ENCODE measurements at places on chromosomes 2 and 18.

DNA sequence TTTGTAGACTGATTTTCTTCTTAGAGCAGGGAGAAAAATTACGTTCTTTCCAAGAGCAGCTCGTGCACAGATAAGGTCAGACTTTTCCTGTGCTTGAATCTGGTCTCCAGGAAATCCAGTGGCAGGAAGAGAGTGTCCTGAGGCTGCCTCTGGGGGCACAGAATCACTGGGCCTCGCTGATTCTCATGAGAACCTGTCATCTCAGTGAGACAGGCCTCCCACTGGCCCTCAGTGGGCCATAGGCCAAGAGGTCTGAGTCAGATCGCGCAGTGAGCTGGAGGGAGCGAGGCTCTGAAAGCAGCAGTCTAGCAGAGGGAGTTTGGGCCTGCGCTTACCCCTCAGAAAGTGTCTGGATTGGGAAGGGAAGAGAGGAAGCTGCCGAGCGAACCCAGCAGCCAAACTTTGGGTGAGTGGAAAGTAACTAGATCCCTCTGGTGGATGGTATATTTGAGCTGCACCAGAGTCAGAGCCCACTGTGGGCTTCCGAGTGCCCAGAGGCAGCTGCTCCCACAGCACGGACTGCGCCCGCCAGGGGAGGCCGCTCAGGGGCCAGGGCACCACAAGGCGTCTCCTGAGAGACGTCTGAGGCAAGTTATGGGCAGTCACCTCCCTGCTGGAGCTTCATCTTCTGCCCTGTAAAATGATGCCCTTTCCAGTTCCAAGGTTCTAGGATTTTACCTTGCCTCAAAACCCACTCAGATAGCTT, 8.2 kb downstream of the GDF7 start:
- DNase-seq = peak; percentile 9

- no peak for DNase-seq
These were observed 115.2 kb downstream of the TPO start for GRCh38 chr2:1528273-1529064.

DNA sequence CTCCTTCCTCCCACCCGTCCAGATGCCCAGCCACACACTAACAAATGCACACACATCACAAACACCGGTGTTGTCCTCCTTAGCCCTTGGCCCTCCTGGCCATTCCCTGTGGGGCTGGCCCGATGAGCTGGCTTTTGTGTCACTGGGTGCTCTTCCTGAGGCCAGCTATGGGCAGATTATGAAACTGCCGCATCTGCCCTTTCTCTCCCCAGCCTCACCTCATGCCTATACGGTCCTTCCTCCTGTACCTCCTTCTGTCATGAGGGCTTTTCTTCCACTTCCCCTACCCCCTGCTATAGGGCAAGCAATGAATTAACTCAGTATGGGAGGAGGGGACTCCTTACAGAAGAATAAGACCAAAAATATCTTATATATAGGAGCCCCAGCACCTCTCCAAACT, 10.3 kb upstream of the INO80C start:
- DNase-seq = no peak

DNA sequence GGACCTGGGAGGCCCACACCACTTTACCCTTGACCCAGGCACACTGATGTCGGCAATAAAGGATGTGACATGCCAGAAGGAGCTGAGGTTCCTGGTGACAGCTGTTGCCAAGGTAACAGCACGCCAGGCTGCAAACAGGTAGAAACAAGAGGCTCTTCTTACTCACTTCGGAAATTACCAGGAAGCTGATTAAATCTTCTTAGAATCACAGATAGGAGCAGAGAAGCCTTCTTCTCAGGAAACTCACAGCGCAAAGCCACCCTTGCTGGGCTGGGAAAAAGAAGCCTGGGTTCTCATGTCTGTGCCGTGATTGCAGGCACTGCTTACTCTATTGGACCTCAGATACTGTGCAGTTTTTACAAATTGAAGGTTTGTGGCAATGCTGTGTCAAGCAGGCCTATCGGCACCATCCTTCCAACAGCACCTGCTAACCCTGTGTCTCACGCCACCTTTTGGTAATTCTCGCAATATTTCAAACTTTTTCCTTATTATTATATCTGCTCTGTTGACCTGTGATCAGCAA, 61.0 kb upstream of the TAF1B start:
- DNase-seq = no peak

DNA sequence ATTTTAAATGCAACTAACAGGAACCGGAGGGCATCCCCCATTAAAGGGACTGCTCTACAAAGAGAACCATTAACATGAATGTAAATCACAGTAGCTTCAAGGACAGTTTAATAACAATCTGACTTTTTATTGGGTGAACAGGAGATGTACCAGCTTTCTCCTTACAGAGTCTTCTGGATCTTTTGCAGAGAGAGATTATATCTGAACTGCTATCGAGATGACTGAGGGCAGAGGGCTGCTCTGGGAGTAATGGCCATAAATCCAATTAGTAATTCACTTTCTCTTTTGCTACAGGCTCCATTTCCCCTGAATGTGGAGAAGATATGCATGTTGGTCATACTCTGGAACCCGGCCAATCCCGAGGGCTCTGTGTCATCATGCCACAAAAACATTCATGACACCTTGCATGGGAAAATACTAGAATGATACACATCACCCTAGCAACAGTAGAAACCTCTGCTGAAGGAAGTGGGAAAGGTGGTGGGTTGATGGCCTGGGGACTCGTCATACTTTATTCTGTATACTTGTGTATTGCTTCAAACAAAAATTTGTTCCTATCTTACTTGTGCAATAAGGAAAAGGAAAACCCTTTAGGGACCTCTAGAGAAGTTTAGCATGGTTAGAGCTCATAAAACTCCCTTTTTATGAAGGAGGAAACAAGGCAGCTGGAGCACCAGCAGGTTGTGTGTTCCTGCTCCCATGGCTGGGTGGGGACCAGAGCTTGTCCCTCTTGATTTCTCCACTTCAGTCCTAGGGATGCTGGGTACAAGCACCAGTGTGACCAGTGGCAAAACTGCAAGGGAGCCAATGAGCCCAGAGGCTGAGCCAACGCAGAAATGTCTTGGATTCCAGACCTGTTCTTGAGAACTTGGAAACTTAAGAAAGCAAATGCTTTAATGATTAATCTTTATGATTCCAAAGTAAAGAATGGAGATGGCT, 26.0 kb downstream of the CTAGE1 start:
- DNase-seq = no peak

- no peak for DNase-seq
These were observed 115.4 kb upstream of the PKDCC start for GRCh38 chr2:41932241-41933045.

GRCh38 chr18:2442006-2442405, 129.3 kb downstream of the METTL4 start:
- no peak for DNase-seq
